ENCODE measurements at places on chromosomes 4 and X. TPM values are rescaled to one million over a fixed set of nuclear protein-coding genes. Genes with fewer than 3 reads are reported as not detected.
A peak's percentile ranks its signal among the peaks of the same experiment; 100 is the strongest.

Gene CLNK
- 0.39 TPM for total RNA-seq

DNA sequence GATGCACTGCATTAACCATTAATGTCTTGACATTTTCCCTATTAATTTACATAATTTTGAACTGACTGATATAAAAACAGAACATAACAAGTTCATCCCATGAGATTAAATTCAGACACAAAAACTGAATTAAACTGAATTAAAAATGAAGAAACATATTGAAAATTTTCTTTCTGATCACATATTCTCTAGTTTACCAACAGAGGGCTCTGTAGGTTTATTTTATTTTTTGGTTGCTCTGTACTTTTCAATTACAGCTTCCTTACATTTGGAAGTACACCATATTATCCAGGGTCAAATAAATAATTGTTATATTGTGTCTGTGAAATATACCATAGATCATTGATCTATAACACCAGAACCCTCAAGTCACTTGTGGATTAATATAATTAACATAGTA is 27.3 kb upstream of the CT83 start:
- no peaks in the 10 kb centered on the region for H3K36me3 ChIP-seq
- DNase-seq: no peak
- no peak overlapping the region for H3K27ac ChIP-seq
- H3K4me1 ChIP-seq: no peaks in the 10 kb centered on the region
- H3K27me3 ChIP-seq: no peaks in the 10 kb centered on the region

DNA sequence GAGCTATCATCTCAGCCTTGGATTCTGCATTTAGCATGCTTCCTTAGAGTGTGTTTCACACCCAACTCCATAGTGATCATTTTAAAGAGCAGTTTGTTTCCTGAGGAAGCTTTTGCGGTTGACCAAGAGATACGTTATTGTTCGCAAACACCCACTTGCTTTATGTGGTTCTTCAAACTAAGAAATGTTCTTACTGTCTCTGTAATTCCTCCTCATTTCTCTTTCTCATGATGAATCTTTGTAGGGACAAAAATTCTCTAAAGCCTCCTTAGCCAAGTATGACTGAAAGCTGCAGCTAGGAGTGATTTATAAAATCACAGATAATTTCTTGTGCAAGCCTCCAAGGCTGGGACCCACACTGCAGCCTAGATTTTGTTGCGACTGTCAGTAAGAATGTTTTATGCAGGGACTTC is 10.0 kb downstream of the TNIP3 start:
- peak overlapping the region; percentile 91 for H3K27ac ChIP-seq
- no peaks in the 10 kb centered on the region for H3K36me3 ChIP-seq
- no peak for DNase-seq
- peaks cover 36% of the 10 kb centered on the region for H3K4me1 ChIP-seq
- H3K27me3 ChIP-seq: no peaks in the 10 kb centered on the region

- DNase-seq: no peak
- H3K4me1 ChIP-seq: no peaks in the 10 kb centered on the region
- H3K36me3 ChIP-seq: no peaks in the 10 kb centered on the region
- no peaks in the 10 kb centered on the region for H3K27me3 ChIP-seq
Measured at GRCh38 chr4:175504318-175504717, 307.7 kb downstream of the GPM6A start.
